CD4-positive, CD25-positive, alpha-beta regulatory T cell (primary cell): ENCODE measurements at places on chromosomes 1 and 21.

DNA sequence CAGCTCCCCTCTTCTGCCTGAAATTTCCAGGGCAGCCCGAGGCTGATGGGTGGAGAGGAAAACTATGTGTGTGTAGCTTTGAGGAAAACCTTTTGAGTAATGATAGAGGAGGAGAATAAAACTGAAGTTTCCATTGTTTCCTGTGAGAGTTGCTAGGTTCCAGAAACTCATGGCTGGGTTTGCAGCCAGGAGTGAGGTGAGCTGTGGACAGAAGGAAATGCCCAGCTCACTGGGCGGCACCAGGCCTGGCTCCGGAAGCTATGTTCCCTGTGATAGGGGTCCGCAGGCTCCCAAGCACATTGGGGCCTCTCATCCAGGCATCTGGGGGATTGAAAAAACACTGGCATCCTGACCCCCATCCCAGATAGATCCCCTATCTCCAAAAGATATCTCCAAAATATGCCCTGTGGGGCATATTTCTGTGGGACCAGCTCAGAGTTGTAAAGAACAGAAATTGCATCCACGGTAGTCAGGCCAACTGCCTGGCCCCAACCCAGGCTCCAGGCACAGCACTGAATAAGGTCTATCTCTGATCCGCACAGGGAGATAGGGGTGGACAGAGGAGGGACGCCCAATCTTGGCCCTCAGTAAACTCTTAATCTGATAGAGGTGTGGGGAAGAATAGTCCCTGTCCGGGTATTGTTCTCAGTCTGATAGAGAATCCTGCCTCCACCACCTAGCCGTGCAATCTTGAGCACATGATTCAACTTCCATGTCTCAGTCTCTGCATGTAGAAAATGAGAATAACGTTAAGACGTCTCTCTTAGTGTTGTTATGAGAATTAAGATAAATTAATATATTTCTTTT, 1.8 kb upstream of the HSPG2 start:
- peaks cover 10% of the 10 kb centered on the region for H3K4me1 ChIP-seq
- no peaks in the 10 kb centered on the region for H3K36me3 ChIP-seq
- no peak overlapping the region for H3K27ac ChIP-seq
- no peak overlapping the region for H3K4me3 ChIP-seq

GRCh38 chr1:176603696-176604095, 140.7 kb downstream of the PAPPA2 start:
- no peaks in the 10 kb centered on the region for H3K4me1 ChIP-seq
- no peaks in the 10 kb centered on the region for H3K36me3 ChIP-seq
- no peak for DNase-seq
- H3K4me3 ChIP-seq = no peak overlapping the region
- H3K27me3 ChIP-seq = no peaks in the 10 kb centered on the region

DNA sequence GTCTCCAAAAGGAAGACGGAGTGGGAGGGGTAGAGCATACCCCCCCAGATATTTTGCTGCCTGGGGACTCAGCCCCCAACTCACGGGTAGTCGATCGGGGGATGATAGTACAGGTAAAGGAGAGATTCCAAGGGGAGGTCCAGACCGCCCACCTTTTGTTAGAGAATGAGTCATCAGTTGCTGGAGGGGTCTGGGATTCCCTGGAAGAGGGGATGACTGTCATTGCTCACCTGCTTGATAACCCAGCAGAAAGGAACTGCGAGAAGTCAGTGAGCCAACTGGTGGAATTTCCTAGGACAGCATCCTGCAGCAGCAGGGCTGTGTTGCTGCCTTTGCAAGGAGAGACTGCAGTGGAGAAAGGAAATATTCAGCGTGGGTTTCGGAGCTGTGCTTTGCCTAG, 64.4 kb downstream of the MACF1 start:
- H3K36me3 ChIP-seq = peaks cover 7% of the 10 kb centered on the region
- no peak overlapping the region for H3K27ac ChIP-seq
- no peak for DNase-seq
- peaks cover 50% of the 10 kb centered on the region for H3K4me1 ChIP-seq

- peaks cover 2% of the 10 kb centered on the region for H3K27me3 ChIP-seq
- H3K4me3 ChIP-seq = no peak overlapping the region
- no peaks in the 10 kb centered on the region for H3K4me1 ChIP-seq
- H3K36me3 ChIP-seq = no peaks in the 10 kb centered on the region
- no peak for DNase-seq
- no peak overlapping the region for H3K27ac ChIP-seq
These were observed 215.3 kb upstream of the NFIA start for GRCh38 chr1:60866917-60867531.

- no peak for DNase-seq
- no peak overlapping the region for H3K4me3 ChIP-seq
- H3K27ac ChIP-seq = no peak overlapping the region
- H3K4me1 ChIP-seq = peaks cover 13% of the 10 kb centered on the region
- no peaks in the 10 kb centered on the region for H3K27me3 ChIP-seq
These were observed 19.8 kb downstream of the ATP1A1 start for GRCh38 chr1:116392717-116393404.
